M059J (cell line): ENCODE measurements at places on chromosomes 2 and 18. TPM values are rescaled to one million over a fixed set of nuclear protein-coding genes. Genes with fewer than 3 reads are reported as not detected.

The ORMDL1 gene
- 76.3 and 81.1 TPM in 2 replicates for total RNA-seq

The NT5C1B gene
- total RNA-seq, result not detected in 2 replicates

The DSC1 gene
- not detected in 2 replicates for total RNA-seq

The GALNT13 gene
- 0.05 TPM in 1 of 2 replicates, not detected in the other for total RNA-seq

The IHH gene
- total RNA-seq, result not detected in 2 replicates

The CHST10 gene
- 12.3 and 13.7 TPM in 2 replicates for total RNA-seq

The DGKD gene
- total RNA-seq, result 9.5 and 16.5 TPM in 2 replicates

The TTC39C gene
- 19.6 and 29.2 TPM in 2 replicates for total RNA-seq

The DPYSL5 gene
- total RNA-seq, result not detected in 2 replicates

The FRZB gene
- 0.10 and 0.71 TPM in 2 replicates for total RNA-seq

- no peak for DNase-seq
Measured at GRCh38 chr2:27929916-27930486, 39.5 kb downstream of the BABAM2 start.

GRCh38 chr2:124272261-124272841, 247.3 kb downstream of the CNTNAP5 start:
- no peak for DNase-seq

- DNase-seq, result peak; percentile 98
Measured at GRCh38 chr2:46847185-46847710, 68.4 kb downstream of the MCFD2 start.

- no peak for DNase-seq
Measured at GRCh38 chr2:235641956-235642355, 148.1 kb downstream of the AGAP1 start.

GRCh38 chr18:46574743-46575115, 82.3 kb downstream of the LOXHD1 start:
- no peak for DNase-seq

GRCh38 chr2:7660816-7661215, 743.6 kb downstream of the RNF144A start:
- no peak for DNase-seq

DNA sequence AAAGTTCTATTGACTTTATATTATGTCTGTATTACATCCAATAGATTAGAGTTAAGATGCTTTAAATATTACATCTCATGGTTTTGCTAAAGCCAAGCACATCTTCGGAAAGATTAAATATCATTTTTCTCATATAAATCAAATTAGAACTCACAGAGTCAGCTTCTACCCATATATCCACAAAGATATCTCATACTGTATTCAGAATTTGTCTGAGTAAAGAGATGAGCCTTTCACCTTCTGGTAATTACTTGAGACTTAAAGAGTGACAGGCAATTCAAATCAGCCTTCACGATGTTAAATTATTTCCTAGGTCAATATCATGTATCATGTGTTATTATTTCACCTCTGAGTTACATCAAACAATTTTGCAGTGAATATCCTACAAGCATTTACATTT, 13.0 kb downstream of the CCDC178 start:
- no peak for DNase-seq

DNA sequence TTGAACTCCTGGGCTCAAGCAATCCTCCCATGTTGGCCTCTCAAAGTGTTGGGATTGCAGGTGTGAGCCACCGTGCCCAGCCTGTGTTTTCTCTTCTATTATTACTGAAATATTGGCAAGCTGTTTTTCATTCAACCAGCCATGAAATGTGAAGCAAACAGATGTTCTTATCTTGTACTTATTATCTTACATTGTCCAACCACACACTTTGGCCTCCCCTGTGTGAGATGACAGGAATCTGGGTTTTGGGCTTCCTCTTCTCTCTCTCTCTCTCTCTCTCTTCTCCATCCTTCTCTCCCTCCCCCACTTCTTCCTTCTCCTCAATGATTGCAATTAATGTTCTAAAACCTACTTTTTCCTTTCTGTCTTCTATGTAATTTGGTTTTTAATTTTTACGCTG, 33.1 kb downstream of the RAMP1 start:
- DNase-seq, result no peak

DNA sequence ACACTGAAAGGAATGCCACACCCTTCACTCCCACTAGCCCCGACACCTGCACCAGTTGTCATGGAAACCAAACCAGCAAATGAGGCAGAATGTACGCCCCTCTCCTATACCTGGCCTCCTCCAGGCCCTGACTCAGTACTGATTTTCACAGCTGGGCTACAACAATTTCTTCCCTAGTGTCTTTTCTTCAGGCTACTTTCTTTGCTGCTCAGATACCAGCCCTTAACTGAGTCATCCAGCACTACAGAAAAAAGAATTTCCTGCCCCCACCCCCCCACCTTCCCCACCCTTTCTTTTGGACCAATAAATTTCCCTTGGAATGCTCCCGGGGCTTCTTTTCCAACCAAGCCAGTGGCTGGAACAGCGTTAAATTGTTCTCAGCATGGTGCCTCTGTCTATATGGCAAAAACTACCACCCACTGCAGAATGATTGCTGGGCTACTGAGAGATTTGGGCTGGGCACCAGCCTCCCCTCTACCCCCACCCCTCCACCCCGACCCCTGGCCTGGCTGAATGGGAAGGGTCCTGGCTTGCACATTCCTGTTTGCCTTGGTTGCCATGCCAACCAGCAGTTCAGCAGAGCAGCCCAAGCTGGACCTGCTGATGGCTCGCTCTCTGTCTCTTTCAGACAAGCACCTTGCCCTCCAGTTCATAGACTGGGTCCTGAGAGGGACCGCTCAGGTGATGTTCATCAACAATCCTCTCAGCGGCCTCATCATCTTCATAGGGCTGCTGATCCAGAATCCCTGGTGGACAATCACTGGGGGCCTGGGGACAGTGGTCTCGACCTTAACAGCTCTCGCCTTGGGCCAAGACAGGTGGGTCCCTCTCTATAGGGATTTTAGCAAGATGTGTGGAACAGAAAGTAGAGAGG, 11.3 kb downstream of the SLC14A2 start:
- DNase-seq, result peak; percentile 70

DNA sequence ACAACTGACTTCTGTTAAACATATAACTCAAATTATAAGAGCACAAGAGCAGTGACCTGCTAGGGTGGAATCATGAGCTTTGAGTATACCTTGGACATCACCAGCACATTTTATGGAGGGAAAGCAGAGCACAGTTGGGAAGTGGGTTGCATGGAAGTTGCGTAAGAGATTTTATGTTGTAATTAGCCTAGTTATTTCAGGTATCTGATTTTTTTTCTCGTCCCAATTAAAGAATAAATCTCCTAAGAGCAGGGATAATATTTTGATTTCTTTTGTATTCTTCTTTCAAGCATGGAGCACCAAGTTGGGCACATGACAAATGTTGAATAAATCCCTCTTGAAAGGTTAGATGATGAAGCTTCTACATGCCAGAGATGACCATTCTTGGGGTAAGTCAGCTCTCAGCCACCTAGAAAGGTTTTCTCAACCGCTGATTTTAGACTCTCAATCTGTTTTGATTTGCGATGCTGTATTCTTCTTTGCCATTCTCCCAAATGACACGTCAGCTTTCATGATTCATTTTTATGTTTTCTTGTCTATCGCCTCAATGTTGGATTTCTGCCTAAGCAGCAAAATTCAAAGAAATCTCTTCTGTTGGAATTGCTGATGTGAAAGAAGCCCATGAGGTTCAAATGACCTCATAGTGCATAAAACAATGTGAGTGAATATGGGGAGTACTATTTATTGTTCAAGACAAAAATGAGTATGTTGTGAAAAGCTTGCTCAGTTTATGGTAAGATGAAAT, 15.3 kb upstream of the FN1 start:
- DNase-seq, result no peak

DNA sequence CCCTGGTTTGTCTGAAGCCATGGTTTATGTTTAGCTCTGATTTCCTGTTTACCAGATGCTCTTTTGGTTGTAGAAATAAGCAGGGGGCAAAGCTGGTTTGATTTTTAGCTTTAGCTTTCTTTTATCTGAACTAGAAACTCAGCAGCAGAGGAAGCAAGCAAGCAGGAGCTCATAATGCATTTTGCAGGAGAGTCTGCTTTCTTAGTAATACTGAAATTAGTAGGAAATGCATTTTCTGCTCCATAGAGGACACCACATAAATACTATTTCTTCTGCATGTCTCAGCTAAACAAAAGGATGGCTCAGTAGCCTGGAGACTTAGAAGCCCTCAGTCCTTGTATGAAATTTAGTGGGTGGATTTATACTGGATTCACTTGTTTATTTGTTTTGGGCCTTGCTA, 23.1 kb downstream of the DGUOK start:
- DNase-seq, result no peak

DNA sequence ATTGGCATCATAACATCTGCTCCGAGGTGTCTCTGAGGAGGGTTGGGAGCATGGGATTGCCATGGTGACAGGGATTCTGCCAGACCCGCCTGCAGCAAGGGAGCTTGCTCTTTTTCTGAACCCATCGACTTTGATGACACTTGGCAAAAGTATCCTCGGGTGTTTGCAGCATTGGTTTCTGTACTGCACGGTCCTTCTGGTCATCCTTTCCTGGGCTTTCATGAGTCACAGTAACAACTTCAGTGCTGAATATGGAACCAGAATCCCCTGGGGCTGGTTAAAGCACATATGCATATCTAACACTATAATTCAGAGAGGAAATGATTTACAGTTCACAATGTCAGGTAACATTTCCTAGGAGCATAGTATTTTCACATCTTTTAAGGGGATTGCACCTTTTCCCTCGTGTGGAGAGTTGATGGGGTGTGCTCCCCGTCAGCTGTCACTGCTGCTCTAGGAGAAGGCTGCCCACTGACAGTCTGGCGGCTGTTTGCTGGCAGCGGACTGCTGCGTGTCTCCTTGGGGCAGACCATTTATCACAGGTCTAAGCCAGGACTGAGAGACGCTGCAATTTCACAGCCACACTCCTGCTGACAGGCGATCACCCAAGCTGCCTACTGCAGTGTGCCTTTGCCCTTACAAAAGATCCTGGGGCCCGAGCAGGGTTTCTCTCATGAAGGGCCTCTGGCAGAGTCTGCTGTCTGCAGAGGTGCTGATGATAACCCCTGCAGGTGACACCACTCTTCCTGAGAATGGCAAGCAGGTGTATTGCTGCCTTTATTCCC, 425.3 kb downstream of the THSD7B start:
- DNase-seq, result peak; percentile 44

DNA sequence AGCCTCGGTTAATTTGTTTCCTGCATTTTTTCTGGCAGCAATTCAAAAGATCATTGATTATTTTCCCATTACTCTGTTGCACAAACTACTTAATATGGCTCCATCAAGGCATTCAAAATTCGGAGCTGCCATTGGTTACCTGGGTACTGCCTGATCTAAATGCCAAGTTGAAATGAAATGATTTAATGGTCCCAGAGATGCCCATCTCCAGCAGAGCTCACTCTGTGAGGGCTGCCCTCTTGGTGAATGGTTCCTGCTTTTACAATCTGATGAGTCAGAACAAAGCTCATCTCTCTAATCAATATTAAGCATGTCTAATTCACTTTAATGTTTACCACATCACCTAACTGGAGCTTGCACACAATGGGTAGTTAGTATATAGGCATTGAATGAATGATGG, 126.1 kb downstream of the CTNNA2 start:
- no peak for DNase-seq

DNA sequence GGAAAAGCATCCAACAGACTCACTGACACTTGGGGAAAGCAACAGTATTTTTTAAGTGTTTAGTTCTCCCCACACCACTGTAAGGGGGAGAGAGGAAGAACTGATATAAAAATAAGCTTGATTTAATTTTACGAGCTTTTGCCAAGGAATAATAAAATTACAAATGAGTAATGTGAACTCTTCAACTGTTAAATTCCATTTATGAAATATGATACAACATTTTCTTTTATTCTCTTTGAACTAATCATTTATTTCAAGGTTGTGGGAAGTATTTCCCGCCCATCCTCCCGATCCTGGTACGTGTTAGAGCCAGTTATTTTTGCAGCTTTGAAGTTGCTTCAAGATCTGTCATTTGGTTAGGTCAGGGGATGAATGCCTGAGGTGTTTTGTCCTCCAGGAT, 35.2 kb downstream of the WDPCP start:
- DNase-seq, result peak; percentile 59

DNA sequence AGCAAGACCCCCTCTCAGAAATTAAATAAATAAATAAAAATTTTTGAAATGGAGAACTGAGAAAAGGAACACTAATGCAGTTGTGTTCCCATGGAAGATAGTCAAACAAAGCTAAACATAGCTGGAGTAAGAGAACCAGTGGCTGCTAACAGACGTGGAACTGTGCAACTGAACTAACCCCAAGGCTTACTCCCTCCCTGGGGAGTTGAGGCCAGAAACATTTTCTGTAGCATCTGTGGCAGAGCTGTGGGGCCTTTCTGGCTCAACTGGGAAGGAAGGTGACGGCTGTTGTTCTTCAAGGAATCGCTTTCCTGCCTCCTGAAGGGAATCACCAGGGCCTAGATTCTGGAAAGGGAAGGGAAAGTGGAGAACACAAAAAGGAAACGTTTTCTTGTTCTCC, 53.9 kb upstream of the B3GNT2 start:
- DNase-seq, result no peak

DNA sequence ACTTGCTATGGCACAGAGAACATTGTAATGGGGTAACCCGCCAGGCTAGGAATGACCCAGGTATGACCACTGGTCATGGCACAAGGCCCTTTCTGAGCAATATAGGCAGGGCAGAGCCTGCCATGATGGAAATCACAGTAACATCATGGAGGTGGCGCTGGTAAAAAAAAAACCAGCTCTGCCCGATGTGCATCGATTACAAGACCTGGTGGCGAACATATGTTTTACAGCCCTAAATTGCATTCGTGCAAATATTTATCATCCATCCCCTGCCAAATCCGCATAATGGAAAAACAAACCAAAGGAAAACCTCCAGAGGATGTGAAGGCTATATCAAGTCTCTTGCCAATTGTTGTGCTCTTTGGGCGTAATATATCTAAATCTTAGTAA, 60.6 kb downstream of the SEMA4F start:
- DNase-seq, result no peak

- no peak for DNase-seq
Measured at GRCh38 chr2:176163672-176164056, 6.6 kb downstream of the HOXD3 start.

DNA sequence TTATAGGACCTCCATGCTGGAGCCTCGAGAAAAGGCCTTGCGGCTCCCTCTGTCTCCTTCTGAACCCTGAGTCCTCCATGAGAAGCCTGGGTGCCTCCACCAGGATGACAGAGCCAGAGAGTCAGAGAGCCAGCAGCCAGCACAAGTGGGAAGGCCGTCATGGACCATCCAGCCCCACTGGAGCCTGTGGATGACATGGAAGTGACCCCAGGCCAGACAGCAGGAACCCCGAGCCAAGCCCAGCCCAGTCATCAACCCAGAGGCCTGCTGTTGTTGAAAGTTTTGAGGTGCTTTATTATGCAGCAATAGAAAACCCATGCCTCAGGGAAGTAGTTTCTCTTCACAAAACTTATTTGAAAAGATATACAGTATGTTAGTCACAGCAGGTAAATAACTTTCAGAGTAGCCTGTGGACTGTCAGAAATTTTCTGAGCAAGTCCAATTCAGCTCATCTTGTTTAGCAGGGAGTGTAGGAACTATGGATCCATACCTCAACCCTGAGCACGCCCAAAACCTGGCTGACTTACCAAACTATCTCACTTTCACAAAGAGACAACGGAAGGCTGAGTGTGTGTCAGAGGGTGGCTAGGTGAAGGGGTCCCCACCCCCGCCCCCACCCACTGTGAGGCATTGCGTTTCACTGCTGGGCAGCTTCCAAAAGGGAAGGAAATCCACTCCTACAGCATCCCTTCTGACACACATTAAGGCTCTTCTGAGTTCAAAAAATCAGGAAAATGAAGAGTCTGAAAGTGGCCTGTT, 79.9 kb upstream of the NDUFV2 start:
- peak; percentile 26 for DNase-seq
